Muscle of back (tissue), 13 donors: ENCODE measurements at places on chromosomes 7 and 10.

DNA sequence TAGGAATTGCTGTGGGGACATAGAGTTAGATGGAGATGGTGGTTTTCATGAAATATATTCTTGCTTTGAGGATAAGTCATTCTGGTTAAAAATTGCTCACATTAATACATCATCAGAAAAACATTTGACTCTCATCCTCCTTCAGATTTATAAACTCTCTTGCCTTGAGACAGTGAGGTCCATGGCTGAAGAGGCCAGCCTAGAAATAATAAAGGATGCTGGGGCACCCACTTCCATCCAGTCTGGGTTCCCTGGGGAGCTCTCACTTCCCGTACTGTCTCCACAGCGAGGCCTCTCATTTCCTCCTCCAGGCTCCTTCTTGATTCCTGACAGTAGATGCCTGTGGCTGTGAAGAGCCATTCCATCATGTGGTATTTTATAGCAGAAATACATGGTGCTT is 73.3 kb upstream of the PRKG1 start:
- DNase-seq = no peak

DNA sequence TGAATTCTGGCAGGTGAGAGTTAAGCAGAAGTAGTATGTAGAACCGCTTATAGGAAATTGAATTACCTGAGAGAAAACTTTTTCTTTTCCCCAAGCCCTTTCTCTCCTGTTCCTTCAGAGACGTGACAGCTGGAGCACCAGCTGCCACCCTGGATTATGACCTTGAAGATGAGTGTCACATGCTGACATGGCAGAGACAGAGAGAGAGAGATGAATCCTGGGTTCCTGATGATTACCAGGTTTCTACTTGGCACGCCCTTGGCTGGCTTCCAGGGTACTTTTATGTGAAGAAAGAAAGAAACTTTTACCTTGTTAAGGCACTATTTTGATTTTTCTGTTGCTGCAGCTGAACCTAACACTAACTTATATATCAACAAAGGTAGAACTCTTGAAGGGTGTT is 99.9 kb downstream of the GPR26 start:
- no peak for DNase-seq

DNA sequence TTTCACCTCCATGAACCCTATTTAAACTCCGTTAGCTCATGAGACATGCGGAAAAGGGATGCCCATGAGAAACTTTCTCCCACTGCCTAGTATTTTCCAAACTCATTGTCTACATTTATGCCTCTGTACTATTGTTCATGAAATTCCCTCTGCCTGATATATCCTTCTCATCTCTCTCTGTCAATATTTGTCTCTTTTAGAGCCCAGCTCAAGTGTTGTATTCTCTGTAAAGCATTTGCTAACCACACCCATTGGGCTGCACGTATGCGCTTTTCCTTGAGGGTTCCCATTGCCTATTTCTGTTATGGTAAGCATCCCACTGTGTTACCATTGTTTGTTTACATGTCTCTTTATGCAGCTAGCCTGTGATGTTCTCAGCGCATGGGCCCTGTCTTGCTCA is 211.4 kb downstream of the MDFIC start:
- no peak for DNase-seq

GRCh38 chr10:126227762-126228134 is 160.5 kb downstream of the ADAM12 start:
- DNase-seq = no peak

DNA sequence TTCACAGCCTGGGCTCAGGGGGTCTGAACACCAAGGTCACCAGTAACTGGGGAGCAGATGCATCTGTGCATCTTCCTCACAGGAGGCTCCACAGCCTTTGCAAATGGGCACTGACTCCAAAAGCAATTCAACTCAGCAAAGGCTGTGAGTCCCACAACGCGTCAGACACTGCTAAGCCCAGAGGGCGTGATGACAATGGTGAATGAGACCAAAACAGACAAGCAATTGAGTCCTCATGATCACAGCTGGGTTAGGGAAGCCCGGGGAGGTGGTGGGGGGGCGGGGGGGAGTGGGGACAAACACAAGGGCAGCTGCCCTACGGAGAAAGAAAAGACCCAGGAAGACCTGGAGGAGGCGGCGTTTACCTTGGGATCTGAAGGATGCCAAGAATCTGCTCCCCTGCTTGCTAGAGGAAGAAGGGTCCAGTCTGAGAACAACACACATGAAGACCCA is 61.6 kb upstream of the RNF32 start:
- DNase-seq = no peak

DNA sequence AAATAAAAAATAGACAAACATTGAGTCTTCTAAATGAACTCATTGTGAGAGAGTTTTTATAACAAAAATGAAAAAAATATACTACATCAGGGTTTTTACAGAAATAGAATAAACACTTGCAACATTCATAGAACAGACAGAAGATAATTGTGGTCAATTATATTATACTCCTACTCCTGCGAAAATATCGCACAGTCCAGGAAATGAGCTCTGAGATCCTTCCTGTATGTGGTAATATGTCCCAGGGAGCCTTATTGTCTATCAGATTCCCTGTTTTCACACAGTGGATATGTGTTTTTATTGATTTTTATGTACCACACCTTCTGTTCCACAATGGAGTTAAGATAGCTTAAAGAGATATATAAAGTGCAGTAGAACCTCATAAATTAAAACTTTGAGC is 27.5 kb upstream of the RELN start:
- no peak for DNase-seq

DNA sequence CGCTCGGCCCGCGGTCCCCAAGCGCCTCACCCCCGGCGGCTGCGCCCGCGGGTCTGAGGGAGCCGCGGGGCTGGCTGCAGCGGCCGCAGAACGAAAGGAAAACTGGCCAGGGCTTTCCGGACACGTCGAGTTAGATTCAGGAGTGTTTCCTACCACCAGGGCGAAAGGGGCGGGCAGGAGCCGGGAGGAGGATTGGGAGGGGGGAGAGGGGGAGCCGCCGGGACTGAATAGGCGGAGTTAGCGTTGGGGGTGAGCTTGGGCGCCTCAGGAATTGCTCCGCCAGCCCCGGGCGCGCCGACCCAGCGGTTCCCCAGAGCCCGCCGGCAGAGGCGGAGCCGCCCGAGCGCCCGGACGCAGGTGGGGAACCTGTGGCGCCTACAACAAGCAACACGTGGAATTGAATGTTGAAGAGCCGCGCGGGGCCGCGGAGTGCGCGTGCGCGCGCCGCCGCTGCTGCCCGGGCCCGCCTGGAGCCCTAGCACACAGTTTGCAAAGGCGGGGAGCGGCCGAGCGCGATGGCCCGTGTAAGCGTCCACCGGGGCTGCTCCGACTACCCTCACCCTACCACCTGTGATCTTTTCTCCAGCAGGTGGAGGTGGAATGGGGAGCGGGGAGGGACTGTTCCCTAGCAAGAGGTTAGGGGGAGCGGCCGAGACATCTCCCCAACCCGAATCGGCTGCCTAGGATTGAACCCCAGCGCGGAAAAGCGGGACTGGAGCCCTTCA is at the start of gene CADPS2:
Gene CADPS2 (minus strand): TSS at position 104 of the 725 bp plus-strand sequence. CDS start 123 bp downstream, outside the sequence.
- DNase-seq = peak; percentile 83

GRCh38 chr10:20648263-20648874 is 248.7 kb downstream of the NEBL start:
- no peak for DNase-seq

- DNase-seq = no peak
These were observed 430.2 kb downstream of the PTPRN2 start for GRCh38 chr7:158157460-158157859.
